NCI-H146 (cell line): ENCODE measurements at places on chromosomes 16 and 17.

GRCh38 chr17:17494870-17495535 is 1.2 kb downstream of the RASD1 start:
- DNase-seq, result peak; percentile 39

DNA sequence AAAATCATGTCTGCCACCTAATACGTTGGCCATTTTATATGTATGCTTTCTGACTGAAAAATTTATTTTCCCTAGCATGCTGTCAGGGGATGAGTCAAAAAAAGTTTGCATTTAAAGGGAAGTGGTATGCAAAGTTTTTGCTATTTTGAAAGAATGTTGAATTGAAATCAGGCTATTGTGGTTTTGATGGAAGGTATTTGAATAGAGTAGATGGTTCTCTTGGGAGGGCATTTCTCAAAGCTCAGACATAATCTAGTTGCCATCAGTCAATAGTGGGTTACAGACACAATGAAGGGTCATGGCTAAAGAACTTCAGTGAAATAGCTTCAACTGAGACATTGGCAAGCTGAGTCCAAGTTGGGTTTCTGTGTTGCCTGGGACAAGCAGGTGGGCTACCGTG is 102.4 kb downstream of the MAP2K6 start:
- no peak for DNase-seq

DNA sequence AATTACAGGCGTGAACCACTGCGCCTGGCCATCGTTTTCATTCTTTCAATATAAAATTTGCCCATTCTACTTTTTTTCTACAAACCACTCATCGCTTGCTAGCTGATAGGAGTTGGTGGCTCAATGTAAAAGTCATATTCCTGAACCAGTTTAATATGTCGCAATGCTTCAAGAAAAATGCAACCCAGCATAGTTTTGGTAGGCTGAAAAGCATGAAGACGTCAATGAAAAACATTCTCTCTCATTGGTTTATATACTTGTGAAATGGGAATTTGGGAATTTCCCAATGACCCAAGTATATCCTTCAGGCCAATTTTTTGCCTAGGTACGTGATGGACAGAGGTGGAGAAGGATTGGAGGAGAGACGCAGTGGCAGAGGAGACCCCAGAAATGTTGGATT is 26.9 kb downstream of the USP43 start:
- no peak for DNase-seq

DNA sequence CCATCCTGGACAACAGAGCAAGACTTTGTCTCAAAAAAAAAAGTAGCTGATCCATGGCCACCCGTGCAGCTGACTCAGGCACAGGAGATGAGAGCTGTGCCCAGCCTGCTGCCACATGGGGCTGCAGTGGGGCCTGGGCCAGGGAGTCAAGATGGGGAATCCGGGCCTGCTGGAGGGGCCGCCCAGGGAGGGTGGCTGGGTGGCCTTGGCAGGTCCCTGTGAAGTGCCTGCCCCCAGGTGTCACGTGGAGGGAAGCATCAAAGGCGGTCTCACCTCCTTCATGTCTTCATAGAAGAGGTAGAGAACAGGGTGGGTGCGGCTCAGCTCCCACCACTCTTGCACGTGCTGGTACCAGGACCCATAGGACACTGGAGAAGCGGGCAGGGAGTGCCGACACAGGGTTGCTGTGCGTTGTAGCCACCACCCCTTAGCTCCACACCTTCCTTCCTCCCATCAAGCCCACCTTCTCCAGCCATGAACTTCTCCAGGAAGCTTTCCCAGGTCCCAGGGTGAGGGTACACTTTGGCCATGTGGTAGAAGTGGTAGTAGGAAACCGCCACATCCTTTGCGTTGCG is 3.8 kb downstream of the SULT1A2 start:
- DNase-seq, result no peak

DNA sequence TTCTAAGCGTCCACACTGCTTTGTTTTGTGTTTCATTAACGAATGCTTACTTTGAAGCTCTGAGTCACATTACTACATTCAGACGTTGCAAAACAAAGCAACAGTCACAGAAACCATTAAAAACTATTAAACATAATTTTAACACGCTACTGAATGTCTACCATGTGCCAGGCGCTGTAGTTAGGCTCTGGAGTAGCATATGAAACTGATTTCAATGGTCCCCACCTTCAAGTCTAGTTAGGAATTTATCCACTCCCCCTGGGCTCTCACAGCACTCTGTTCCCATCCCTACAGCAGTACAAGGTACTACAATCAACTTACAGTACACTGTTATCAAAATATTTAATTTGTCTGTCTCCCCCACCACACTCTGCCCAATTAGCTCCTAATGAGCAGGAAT is 631 bp downstream of the UTP6 start:
- DNase-seq, result peak; percentile 26

GRCh38 chr17:44547625-44548267 is 9.5 kb upstream of the FZD2 start:
- DNase-seq, result no peak

GRCh38 chr16:19997264-19997663 is 76.4 kb downstream of the GPR139 start:
- peak; percentile 19 for DNase-seq

DNA sequence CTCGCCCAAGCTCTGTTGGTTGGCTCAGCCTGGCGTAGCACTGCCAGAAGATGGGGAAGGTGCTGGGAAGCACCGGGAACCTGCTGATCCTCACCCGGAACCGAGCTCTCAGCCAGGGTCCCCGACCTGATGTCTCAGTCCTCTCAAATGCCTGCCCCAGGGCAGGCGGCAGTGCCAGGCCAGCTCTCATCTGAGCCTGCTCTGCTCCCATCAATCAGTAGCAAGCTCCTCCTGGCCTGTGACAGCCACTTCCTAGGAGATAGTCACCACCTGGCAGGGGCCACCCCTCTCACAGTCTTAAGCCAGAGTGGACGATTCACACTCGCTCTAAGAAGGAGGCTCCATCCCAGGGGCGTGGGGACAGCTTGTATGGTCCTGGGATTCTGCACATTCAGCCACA is 62.0 kb downstream of the ENGASE start:
- no peak for DNase-seq

GRCh38 chr17:49997301-49997650 is 2.3 kb upstream of the DLX3 start:
- no peak for DNase-seq

DNA sequence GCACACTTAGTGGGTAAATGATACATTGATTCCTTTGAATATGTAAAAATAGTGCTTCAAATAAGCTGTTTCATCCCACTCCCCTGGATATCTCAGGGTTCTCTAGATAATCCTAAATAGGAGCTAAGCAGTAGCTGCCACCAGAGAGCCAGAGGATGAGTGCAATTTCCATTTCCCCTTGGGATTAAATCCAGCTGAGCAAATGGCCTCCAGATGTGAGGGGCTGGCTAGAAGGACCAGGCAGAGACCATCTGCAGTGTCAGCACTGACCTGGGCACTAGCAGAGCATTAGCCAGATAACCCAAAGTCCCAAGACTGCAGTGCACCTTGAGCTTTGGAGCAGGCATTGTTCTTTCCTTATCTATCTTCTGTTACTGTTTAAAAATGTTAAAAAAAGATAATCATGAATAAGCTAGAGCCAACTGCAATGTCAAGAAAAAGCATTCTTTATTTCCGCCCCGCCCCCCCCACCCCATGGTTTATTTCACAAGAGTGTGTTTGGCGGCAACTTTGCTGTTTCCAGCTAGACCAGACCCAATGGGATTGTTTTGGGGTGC is 19.5 kb downstream of the GPR179 start:
- DNase-seq, result no peak
